Hindlimb muscle (tissue), 1 donor: ENCODE measurements at places on chromosomes 7 and 10. TPM values are rescaled to one million over a fixed set of nuclear protein-coding genes. Genes with fewer than 3 reads are reported as not detected.
A peak's percentile ranks its signal among the peaks of the same experiment; 100 is the strongest.

- DNase-seq = no peak
Measured at GRCh38 chr7:25653384-25653783, 425.1 kb upstream of the NPVF start.

DNA sequence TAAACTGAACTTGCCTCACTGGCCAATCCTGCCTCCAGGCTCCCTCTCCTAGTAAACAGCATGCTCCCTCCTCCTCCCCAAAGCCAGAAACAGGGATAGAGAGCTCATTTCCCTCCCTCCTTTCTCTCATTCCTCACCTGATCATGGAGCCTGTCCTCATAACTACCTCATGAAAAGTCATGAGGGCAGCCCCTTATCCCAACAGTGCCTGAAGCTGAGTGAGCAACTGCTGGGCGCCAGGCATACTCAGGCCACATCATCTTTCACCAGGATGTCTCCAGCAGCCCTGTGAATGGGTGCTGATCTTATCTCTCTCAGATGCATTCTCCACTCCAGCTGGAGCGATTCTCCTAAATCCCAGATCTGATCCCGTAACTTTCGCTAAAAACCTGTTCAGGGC lies 307.2 kb downstream of the PRPF18 start:
- no peak for DNase-seq

DNA sequence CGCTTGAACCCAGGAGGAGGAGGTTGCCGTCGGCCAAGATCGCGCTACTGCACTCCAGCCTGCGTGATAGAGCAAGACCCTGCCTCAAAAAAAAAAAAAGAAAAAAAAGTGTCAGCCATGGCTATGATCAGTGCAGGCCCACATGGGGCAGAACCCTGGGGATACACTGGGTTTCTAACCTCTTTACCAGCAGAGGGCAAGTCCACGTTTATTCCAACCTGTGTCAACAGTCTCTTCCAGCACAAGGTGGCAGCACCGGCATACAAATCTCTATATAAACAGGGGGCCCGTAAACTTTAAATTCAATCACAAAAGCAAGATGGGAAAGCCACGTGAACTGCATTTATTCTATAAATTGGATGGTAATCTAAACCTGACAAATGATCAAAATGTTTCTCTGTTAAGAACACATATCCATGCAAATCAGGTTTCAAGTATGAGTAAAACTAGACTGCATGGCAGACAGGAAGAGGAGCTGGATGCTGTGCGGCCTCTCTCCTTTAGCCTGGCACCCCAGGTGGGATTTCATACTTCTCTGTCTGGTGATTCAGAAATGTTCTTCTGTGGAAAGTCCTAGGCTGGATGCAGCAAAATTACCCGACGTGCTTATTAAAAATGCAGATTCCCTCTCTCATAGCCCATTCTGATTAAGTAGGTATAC lies 60.0 kb upstream of the STEAP1B start:
- DNase-seq = peak; percentile 80

SPACDR gene
- polyA plus RNA-seq = 2.1 TPM

GRCh38 chr7:98284335-98285036 lies 3.0 kb downstream of the BRI3 start:
- DNase-seq = peak; percentile 45

GRCh38 chr7:109003742-109004141 lies 434.1 kb downstream of the DNAJB9 start:
- no peak for DNase-seq

- no peak for DNase-seq
Measured at GRCh38 chr7:124399941-124400340, 365.7 kb downstream of the GPR37 start.

DNA sequence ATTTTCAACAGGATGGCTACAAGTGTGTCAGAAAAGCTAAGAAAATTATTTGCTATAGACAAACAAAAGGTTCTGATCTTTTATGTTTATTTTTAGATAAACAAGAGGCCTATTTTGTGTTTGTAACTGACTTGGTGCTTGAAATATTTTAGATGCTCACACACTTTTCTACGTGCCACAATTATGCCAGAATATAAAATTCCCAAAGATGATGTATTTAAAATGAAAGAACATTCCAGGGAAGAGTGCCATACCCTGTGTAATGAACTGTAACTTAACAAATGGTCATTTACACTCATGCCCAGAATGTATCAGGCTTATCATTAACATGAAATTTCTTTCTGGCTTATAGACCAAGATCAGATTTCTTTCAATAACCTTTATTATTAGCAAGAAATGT lies 144.9 kb upstream of the MTPN start:
- no peak for DNase-seq

CUZD1 gene
- polyA plus RNA-seq = 1.0 TPM

GRCh38 chr7:84823530-84823929 lies 363.3 kb downstream of the SEMA3D start:
- DNase-seq = no peak

PTER gene
- 7.1 TPM for polyA plus RNA-seq

CCDC3 gene
- polyA plus RNA-seq = 22.1 TPM

GTF2IRD1 gene
- polyA plus RNA-seq = 50.8 TPM

NKX2-3 gene
- polyA plus RNA-seq = 0.97 TPM

DNA sequence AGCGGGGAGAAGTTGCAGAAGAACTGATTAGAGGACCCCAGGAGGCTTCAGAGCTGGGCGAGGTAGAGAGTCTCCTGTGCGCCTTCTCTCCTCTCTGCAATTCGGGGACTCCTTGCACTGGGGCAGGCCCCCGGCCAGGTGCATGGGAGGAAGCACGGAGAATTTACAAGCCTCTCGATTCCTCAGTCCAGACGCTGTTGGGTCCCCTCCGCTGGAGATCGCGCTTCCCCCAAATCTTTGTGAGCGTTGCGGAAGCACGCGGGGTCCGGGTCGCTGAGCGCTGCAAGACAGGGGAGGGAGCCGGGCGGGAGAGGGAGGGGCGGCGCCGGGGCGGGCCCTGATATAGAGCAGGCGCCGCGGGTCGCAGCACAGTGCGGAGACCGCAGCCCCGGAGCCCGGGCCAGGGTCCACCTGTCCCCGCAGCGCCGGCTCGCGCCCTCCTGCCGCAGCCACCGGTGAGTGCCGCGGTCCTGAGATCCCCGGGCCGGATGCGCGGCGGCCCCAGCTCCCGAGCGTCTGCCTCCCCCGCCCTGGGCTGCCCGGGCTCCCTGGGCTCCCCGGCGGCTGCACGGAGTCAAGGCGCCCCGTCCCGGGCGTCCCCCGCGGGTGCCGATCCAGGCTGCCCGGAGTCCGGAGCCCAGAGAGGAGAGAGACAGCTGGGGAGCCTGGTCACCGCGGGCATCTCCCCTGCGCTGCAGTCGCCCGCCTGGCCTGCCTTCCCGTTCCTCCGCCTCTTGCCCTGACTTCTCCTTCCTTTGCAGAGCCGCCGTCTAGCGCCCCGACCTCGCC lies at the start of gene PLAU:
Gene PLAU, plus strand, starts transcription at position 369 of the 789 bp plus-strand sequence. CDS start 424 bp downstream, outside the sequence.
- DNase-seq = no peak

DNA sequence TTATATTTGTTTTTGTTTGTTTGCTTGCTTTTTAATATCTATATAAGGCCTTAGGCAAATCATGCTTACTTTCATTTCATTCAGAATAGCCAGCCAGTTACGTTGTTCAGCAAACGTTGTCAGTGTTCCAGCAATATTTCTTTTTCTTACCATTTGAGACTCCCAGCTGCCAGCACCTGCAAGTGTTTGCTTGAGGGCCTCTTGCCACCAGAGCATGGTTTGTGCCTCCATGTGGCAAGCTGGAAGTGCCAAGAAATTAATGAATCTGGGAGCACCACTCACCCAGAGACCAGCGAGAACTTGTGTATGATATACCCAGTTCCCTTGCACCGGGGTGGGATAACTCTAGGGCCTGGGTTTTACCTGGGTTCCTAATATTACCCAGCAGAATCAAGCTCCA lies 177.1 kb upstream of the CSTF2T start:
- DNase-seq = no peak

- DNase-seq = no peak
Measured at GRCh38 chr10:3624367-3624766, 160.6 kb downstream of the KLF6 start.

UCMA gene
- polyA plus RNA-seq = not detected

DNA sequence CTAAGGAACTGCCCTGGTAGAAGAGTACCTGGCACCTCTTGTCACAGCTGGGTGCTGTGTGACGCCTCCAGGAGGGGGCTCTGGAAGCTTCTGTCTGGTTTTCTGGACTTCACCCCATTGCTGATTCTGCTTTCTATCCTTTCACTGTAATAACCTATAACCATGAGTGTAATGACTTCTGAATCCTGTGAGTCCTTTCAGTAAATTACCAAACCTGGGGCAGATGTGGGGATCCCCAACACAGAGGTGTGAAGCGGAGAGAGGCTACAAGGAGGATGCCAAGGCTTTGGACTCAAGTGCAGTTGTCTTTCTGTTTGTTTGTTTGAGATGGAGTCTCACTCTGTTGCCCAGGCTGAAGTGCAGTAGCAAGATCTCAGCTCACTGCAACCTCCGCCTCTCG lies 143.7 kb downstream of the SFMBT2 start:
- no peak for DNase-seq

- peak; percentile 61 for DNase-seq
Measured at GRCh38 chr7:32890010-32890792, 1.4 kb downstream of the KBTBD2 start.

DNA sequence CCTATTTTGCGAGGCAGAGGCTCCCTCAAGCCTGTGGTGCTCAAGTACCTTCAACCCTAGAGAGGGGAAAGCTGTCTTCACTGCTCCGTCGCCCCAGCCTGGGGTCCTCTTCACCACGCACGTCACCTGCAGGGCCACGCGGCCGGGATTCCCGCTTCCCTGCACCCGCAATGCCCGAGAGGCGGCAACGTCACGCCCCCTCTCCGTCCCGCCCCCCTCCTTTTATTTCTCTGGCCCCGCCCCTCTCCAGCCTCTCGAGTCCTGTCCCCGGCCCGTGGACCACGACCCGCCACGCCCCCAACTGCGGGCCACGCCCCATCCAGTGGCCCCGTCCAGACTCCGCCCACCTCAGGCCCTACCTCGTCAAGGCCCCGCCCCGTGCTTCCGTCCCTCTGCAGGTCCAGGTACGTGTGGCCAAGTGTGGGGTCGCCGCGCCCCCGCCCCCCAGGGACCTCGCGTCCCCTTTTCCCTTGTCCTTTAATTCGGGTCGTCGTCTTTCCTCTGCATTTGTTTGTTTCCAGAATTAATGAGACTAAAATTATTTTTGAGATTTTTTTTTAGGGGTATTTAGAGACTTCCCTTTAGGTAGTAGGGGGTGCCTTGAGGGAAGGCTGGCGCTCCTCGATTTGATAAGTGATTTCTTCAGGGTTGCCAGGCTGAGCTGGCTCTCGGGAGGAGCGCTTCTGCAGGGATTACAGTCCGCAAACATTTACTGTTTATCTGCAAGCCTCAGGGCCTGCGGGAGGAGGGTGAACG lies 69.8 kb upstream of the BAIAP2L1 start:
- no peak for DNase-seq
